ENCODE measurements at places on chromosomes 2 and 18.

DNA sequence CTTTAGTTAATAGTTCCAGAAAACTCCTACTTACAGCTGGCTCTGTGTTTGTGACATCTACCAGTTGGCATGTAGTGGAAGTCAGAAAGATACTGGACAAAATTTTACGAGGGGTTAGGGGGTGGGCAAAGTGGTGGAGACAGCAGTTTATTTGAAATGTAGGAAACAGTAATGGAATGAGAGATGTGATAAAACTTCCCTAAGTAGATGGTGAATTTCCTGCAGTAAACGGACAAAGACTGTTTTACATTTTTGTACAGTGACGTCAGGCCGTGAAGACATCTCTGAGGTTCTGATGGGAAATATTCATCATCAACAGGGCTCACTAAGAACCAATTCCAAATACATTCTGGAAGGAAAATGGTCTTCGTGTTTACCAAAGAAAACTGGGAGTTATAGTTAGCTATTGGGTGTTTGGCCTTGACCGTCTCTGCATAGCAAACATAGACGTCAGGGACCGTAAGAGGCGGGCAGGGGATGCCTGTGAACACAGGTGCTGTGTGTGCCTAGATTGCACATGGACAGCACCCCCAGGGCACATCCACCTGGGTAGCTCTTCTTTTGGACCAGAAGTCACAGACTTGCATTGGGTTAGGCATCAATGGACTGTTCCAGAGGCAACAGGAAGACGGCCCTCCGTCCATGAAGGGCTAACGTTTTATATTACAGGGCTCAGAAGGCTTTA lies 131.5 kb downstream of the ZNF516 start:
- no peak for DNase-seq

GRCh38 chr2:200603972-200604371 lies 18.2 kb downstream of the AOX1 start:
- no peak for DNase-seq

DNA sequence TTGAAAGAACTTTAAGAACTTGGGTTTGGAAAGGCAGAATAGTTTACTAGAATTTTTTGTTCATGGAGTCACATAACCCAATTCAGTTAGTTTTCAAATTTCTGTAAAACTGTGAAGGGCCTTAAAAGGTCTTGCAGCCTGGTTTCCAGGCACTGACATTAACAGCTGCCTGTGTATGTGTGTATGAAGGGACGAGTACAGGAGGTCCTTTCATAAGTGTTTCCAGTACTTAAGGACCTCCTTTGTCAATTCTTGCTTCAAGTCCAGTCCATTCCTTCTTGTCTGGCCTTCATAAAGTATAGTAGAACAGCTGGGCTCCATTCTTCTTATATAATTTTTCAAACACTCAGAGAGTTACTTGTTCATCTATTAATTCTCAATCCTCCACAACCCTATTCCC lies 136.5 kb downstream of the NR4A2 start:
- no peak for DNase-seq

DNA sequence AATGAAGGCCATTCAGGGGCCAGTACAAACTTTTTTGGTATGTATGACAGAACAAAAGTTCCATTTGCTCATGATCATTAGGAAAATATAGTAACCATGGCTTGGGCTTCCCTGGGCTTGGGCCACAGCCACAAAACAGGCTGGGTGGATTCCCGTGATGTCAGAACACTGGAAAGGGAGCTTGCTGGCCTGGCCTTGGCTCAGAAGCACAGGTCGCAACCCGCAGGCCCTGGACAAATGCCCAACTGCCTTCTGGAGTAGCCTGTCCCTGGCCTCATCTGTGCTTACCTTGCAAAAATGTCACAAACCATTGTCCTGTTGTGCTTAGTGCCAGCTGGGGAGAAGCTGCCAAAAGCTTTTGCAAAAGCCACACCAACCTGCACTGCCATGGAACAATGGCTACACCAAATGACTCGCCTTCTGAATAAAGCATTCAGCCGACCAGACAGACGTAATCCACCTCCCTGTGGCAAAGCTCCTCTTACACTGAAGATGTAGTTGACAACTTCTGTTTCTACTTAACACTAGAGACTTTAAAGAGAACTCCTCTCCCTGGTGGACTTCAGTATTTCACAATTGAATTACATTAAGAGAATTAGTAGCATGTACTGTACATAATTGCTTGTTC lies 125.5 kb downstream of the ANKRD44 start:
- no peak for DNase-seq

GRCh38 chr2:28231110-28231631 lies 161.5 kb upstream of the FOSL2 start:
- no peak for DNase-seq

GRCh38 chr18:58288921-58289797 lies 245.1 kb downstream of the NEDD4L start:
- no peak for DNase-seq

- no peak for DNase-seq
Observed at GRCh38 chr18:46939337-46939963, 22.0 kb downstream of the KATNAL2 start.

DNA sequence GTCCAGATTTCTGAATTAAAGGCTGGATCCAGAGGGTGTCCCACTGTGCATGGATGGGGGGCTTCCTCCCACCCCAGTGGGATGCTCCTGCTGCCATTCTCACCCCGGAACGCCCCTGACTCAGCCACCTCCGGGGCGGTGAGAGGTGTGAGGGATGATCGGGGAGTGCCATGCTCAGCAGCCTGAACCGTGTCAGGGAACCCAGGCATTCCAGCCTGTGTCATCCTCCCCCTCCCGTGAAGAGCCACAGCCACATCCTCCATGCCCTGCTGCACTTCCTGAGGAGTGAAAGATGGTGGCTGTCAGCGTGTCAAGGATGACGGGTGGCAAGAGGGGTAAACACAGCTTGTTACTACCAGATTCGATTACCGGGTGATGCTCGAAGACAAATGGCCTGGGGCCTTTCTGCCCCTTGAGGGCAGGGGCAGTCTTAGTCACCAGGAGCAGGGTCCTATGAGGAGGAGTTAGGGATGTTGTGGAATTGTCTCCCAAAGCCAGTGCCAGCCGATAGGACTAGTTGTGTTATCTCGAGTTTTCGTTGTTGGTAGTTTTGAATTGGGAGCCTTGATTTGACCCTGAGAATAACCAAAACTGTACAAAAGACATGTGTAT lies 80.8 kb downstream of the TCF7L1 start:
- no peak for DNase-seq

DNA sequence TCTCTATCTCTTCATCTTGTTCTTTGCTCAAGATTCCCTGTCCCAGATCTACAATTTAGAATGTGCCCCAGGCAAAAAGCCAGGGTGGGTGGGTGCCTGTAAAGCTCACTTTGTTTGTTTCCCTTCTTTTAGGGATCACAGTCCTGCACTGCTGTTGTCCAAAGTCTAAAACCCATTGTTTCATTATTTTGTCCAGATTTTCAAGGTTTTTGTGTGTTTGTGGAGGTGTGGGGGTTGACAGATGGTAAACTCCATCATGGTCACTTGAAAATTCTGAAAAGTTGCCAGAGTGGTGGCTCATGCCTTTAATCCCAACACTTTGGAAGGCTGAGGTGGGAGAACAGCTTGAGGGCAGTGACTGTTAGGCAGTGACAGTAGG lies 41.5 kb downstream of the YES1 start:
- DNase-seq = no peak

- DNase-seq = no peak
Observed at GRCh38 chr2:217858519-217859491, 144.0 kb downstream of the TNS1 start.

All from activated T-cell treated with anti-CD3 and anti-CD28 coated beads for 48 hours (primary cell).